ENCODE measurements at places on chromosomes 4 and X.
A peak's percentile ranks its signal among the peaks of the same experiment; 100 is the strongest.

- DNase-seq: peak; percentile 61
Measured at GRCh38 chrX:119729408-119730201, 28.8 kb upstream of the SOWAHD start.

DNA sequence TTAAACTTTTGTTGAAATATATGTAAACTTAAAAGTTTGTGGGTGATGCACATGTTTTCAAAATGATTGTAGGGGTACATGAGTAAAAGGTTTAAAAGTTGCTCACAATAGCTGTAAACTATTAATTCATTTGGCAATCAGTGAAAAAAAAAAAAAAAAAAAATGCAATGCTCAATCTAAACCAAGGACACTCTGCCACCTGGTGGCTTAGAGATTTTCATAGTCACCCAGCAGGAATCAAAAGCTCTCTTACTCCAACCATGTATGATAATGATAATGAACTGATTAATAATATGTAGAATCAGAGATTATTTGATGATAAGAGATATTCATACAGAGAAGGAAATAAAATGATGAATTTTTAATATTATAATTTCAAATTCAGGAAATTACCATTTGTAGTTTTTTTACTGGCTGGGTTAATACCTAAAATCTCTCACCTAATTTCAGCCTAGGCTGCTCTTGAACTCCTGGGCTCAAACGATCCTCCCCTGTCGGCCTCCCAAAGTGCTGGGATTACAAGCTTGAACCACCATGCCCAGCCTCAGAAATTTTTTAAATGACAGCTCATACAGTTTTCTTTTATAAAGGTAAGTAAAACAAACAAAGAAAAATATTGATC, 46.9 kb upstream of the SLC25A4 start:
- DNase-seq: peak; percentile 27

GRCh38 chr4:22174640-22175039, 226.1 kb upstream of the KCNIP4 start:
- DNase-seq: no peak

GRCh38 chr4:76219299-76220055, 5.9 kb upstream of the SCARB2 start:
- DNase-seq: no peak

DNA sequence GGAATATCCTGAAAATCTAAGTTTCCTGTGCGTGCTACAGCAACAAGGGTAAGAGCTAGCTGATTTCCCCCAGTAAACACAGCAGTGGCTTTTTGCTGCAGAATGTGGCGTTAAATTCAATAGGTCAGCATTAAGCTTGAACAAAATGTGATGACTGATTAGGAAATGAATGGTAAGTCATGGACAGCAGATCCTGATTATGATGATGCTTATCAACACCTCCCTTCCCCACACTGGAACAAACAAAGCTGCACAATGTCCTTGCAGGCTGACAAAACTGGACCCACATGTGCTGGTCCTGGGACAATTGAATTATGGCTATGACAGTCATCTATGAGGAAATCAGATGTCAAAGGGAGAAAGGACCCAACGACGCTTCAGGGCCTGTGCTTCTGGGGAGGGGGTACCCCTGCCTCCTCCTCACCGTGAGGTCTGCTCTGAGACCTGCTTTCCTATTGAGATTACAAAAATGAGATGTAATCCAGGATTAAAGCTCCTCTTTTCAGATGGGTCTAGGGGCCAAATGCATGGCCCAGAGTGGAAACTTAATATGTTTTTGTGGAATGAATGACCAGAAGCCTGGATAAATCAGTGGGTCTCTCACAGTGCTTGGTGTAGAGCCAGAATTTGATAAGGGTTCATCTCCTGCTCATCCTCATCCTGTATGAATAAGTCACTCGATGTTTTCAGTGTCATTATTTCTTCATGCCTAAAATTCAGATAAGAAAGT, 32.0 kb upstream of the BOD1L1 start:
- DNase-seq: no peak

GRCh38 chrX:118207831-118208453, 91.3 kb upstream of the KLHL13 start:
- no peak for DNase-seq

DNA sequence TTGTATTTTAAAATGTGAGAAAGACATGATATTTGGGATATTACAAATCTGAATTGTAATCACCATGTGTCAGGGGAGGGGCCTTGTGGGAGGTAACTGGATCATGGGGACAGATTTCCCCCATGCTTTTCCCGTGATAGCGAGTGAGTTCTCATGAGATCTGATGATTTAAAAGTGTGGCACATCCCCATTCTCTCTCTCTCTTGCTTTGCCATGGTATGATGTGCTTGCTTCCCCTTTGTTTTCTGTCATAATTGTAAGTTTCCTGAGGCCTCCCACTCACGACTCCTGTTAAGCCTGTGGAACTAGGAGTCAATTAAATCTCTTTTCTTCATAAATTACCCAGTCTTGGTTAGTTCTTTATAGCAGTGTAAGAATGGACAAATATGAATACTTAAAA, 39.0 kb downstream of the CCDC158 start:
- DNase-seq: no peak

- DNase-seq: no peak
Measured at GRCh38 chr4:128572778-128573241, 236.7 kb upstream of the JADE1 start.

DNA sequence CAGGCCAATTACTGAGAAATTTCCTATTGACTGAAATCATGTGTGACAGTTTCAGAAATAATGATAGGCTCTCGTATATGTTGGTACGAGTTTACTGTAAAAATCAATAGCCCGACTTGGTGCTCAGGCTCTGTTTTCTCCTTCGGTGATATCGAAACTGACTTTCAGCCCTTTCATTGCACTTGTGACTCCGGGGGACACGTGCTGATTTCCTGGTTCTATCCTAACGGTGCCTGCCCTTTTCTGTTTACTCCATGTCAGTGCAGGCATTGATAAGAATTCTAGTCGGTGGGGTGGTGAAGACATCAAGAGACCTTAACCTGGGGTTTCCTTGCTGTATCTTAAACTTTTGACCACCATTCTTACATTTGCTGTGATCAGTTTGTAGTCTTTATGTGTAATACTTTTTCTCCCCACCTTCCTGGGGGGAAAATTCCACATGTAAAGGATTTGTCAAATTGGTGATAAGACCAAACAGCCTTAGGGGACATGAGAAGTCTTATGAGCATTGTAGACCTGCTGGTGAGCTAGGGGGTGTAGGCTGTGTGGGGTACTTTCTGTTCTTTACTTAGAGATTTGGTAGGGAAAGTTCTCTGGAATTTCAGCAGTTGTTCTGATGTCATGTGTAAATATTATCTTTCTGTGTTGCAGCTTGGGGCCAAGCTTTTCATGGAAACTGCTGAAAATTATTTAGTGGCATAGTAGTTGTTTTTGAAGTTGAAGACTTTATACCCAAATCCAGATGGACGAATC, 52.7 kb downstream of the TMEM131L start:
- no peak for DNase-seq

GRCh38 chr4:73897380-73898136, 28.4 kb downstream of the CXCL1 start:
- no peak for DNase-seq

DNA sequence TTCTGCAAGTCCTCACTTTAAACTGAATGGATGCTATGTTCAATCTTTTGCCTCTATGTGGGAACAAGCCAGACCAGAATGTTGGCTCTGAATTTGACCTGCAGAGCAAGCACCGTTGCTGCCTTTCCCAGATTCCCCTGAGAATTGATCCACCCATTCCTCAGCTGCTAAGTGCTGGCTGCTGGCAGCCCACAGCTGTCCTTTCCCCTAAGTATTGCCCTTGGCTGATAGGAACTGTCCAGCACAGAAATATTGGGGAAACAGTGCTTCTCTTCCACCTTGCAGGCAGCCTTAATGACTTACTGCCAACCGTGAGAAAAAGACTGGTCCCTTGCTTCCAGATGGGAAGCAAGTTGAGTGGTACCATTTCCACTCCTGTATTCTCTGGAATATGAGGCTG, 475.9 kb downstream of the PDHA2 start:
- DNase-seq: no peak

- no peak for DNase-seq
Measured at GRCh38 chr4:119299260-119299671, 22.7 kb downstream of the FABP2 start.

GRCh38 chr4:98794565-98795205, 134.2 kb downstream of the EIF4E start:
- DNase-seq: peak; percentile 64

DNA sequence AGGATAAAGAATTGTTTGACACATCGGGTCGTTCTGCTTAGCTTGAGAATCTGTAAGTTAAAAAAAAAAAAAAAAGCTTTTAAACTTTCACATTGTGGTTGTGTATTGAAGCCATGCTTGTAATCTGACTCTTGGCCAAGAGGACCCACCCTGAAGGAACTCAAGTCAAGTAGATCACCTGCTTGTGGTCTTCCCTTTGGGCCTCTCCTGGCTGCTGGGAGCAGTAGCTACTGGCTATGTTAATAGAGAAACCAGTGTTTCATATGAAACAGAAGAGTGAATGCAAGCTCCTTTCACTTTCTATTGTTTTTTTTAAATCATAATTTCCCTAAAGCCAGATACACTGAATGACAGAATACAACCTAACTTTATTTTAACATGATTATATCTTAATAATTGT, 402.4 kb upstream of the NDST4 start:
- no peak for DNase-seq

All from activated naive CD4-positive, alpha-beta T cell treated with anti-CD3 and anti-CD28 coated beads, Interleukin-2, amount 50 U/mL, for 16 hours (primary cell).